T follicular helper cell (primary cell): ENCODE measurements at places on chromosomes 5 and 9.

- DNase-seq = no peak
Observed at GRCh38 chr5:172086194-172086975, 79.9 kb upstream of the FBXW11 start.

- DNase-seq = no peak
Observed at GRCh38 chr5:36839489-36840476, 36.8 kb upstream of the NIPBL start.

GRCh38 chr5:157214415-157214814, 33.8 kb downstream of the ITK start:
- DNase-seq = no peak

DNA sequence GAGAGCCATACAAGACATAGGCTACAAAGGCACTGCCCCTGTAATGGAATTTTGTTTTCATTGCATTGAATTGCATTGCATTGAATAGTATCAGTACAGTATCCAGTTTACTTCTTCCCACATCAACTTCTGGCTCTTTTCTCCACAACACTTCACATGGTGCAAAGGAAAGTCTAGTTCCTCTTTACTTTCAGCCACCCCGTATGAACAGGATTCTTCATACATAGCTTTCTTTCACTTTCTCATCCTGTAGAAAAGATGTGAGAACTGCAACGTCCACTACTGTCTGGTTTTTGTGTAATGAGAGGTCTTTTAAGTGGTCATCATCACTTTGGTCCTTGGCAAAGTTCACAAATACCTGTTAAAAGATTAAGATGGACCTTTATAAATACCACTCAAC, 20.2 kb downstream of the NIPSNAP3B start:
- DNase-seq = no peak

DNA sequence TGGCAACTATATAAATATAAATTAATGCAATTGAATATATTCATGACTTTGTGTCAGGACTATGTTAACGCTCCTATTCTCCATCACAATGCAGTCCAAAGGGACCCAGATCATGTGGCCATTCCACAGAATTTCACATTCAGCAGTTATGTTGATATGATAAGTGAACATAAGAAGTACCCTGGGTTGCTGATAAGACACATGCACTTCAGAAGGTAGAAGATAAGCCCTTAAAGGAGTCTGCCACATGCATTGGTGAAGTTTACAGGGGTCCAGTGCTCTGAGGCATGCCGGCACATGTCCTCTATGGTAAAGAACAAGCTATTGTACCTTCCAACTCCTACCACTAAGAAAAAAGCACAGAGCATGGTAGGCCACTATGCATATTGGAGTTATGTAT, 76.4 kb downstream of the PHAX start:
- DNase-seq = no peak

GRCh38 chr9:1759009-1759408, 256.1 kb upstream of the SMARCA2 start:
- no peak for DNase-seq

DNA sequence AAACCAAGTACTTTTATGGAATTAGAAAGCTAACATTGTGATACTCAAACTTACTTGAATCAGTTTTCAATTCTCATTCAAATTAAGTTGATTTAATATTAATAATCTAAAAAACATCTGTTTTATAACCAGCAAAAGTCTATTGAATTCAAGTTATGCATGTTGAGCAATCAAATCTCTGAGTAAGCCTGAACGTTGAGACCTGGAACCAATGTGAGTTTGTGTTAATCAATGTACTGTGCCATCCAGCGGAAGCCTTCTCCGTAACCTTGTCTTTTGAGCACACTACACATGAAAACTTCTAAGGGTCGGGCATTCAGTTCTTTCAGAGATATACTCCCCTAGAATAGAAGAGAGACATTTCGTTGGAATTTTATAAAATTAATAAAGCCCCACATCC, 25.9 kb downstream of the SAR1B start:
- no peak for DNase-seq

- DNase-seq = peak; percentile 30
Observed at GRCh38 chr9:33452828-33453271, 5.5 kb upstream of the AQP3 start.

- DNase-seq = no peak
Observed at GRCh38 chr9:115456515-115456914, 338.6 kb upstream of the TNC start.

DNA sequence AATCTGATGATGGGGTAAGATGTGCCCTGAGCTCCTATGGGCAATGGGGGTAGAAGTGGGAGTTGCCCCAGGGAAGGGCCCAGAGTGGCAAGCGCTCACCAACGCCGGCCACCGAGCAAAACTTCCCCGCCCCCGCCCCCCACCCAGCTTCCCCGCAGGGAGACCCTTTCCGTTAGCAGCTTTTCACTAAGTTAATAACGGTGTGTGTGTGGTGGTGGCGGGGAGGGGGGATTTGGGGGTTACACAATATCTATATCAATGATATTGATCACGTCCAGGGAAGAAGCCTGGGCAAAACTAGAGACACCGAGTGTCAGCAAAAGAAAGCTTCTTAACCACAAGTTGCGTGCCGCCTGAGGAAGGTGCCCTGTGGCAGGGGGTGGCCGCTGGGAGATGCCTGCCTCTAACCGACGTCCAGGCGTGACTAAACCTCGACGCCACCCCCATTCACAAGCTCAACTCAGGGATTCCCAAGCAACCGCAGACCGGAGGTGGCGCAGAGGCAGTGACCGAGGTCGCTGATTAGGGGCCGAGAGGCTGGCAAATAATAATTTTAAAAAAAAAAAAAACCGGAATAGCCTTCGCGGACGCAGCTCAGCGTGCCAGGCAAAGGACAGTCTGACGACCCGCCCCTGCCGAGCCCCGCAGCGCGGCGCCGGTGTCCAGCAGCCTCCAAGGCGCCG, 222.6 kb downstream of the MEF2C start:
- no peak for DNase-seq

GRCh38 chr9:120534266-120534665, 45.7 kb downstream of the CDK5RAP2 start:
- no peak for DNase-seq

- DNase-seq = no peak
Observed at GRCh38 chr5:97087138-97087537, 55.3 kb downstream of the LIX1 start.

DNA sequence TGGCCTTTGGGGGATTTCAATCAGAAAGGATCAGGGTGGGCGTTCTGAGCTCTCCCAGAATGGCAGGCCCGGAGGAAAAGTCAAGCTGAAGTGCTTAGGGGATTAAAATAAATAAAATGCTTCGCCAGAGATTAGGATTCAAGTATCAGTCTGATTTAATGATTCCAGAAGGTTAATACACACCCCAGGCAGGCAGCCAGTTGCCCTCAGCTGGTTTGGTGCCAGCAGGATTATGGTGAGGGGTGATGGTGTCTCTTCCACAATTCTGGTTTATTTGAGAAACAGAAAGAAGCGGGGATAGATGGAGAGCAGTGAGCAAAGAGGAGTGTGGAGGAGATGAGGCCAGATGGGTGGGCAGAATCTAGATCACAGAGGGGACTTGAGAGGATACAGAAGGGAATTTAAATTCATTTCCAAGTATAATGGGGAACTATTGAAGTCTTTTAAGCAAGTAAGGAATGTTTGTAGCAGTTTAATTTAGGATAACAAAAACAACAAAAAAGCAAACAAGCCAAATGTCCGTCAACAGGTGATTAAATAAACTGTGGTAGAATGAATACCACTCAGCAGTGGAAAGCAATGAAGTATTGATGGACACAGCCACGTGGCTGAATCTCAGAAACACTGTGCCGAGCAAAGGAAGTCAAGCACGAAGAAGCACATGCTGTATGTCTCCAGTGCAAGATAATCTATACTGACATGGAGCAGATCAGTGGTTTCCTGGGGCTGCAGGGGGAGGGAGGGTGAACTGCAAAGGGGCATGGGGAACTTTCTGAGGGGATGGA, 297.7 kb downstream of the MSX2 start:
- no peak for DNase-seq

- DNase-seq = no peak
Observed at GRCh38 chr5:139296862-139297326, 3.4 kb downstream of the MATR3 start.

- DNase-seq = no peak
Observed at GRCh38 chr5:1295650-1296037, 776 bp upstream of the TERT start.

- DNase-seq = no peak
Observed at GRCh38 chr9:38141746-38142591, 72.9 kb upstream of the SHB start.

DNA sequence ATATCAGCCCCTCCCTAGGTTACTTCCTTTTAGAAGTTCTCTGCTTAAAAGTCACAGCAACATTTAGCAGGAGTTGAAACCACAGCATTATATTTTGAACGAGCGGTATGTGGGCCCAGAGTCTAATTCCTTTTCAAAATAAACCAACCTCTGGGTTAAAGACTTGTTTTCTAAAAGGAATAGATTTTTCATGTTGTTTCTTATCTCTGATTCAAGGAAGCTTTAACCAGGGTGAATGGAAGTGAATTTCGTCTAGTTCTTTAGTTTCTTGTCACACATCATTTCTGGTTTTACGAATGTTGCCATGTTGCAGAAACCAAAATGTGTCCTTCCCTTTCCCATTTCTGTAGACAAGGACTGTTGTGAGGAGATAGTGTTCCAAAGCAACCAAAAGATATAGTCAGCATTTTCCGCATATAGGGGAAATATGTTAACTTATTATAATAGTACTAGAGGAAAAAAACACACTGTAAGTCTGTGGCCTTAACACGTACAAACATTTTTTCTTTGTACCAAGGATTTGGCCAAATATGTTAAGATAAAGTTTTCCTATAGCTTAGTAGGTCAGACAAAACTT, 142.4 kb downstream of the PCSK5 start:
- no peak for DNase-seq

DNA sequence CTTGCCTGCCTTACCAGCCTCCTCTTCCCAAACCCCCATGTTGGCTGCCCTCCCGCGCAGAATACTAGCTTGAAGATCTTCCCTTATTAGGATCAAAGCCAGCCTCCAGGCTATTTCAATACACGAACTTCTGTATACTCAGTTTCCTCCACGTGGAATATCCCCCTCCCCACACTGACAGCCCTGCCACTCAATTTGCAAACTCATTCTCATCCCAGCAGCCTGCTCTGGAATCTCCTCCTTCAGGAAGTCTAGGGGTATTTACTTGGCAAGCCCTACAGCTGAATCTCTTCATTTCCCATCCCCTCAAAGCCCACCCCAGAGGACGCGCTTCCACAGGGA, 157.0 kb upstream of the SMIM23 start:
- DNase-seq = no peak

- no peak for DNase-seq
Observed at GRCh38 chr5:1281038-1281882, 13.6 kb downstream of the TERT start.
